ENCODE measurements at places on chromosomes 12 and 14. TPM values are rescaled to one million over a fixed set of nuclear protein-coding genes. Genes with fewer than 3 reads are reported as not detected.

DNA sequence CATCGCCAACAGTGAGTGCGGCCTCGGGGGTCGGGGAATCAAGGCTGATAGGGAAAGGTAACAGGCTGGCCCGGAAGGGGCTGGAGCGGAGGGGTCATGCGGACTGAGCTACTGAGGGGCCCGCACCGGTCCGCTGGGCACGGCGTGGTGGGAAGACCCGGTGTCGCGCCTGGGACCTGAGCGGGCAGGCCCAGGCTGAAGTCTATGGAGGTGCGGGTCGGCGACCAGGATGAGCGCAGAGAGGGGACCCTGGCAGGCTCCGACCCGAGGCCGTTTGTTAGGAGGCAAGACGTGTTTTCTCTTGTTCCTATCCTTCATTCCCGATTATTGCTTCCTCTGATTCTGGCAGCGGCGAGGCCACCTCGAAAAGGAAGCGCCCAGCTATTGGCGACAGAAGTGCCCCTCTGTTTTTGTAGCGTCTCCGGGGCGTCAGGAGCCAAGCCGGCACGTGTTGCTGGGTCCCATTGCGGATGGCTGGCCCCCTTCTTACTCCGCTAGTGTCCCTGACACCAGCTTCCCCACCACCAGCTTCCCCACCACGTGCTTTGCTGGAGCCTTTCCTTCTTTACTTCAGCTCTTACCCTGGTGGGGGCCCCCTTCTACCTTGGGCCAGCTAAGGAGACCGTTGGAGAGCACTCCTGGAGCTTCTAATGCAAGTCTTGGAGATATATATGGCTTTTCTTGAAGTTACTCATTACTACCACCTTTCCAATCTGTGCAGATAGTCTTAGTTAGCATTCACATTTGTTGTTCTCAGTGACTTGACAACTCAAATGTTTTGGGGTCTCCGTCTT lies 653 bp downstream of the PA2G4 start:
- ATAC-seq, result peak; percentile 11

- no peak for ATAC-seq
These were observed 128.3 kb downstream of the SLC35F4 start for GRCh38 chr14:57737598-57737997.

GRCh38 chr12:46101485-46101869 lies 111.1 kb upstream of the SCAF11 start:
- no peak for ATAC-seq

DNA sequence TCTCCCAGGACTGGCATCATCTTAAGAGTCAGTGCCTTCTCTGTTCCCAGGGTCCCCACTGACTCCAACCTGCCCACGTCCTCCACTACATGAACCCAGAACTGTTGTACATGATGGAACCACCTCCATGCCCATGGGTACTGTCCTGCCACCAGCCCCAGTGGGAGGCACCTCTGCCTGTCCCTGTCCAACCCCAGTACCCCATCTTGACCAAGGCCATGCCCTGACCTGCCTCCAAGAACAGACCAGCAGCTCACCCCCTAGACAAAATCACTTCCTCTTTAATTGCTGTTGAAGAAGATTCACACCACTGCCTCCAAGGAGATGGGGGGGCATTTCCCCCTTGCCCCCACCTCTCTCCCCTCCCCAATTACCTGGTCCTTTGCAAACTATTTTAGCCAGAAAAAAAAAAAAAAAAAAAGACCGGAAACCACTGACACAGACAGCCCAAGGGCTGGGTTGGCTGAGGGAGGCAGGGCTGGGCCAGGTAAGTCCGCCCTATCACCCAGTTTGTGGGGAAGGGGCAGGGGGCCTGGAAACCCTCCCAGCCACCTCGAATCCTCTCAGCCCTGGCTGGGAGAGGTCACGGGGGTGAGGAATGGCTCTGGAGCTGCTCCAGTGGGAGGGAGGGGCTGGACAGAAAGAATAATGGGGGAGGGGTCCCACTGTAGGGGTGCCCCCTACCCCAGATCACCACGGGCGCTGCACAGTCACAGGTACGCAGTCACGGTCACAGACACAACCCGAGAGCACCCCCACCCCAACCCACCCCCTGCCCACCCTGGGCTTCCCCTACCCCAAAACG lies 13.4 kb downstream of the AGAP2 start:
- ATAC-seq, result no peak

DNA sequence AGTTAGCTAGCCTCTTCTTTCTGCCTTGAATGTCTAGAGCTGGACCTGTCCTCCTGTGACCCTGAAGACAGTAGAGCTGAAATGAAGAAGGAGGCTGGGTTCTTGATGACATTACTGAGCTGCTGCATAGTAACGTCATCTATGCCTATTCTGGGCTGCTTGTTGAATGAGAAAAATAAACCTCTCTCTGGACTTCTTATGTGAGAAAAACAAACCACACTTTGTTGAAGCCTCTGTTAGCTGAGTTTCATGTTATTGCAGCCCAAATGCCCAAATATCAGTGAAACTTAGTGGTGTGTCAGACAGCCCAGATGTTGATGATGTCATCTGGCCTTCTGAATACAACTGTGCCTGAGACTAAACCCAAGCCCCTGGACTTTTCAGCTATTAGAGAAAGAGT lies 67.0 kb upstream of the MAX start:
- no peak for ATAC-seq

DNA sequence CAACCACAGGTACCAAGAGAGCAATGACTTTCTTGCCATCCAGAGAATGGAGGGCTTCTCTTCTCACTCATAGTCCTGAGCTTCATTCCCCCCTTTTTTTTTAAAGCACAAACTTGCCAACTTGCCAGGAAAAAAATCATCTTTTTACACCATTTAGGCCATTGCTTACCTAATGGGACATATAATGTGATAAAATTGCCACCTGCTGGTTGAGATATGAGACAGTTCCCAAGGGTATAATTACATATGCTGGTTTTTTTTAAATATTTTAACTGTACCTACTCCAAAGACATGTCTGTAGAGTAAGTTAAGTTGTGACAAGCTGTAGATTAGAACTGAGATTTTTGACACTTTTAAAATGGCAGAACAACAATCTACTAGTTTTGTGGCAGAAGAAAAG lies 519.1 kb upstream of the SEL1L start:
- ATAC-seq, result no peak

DNA sequence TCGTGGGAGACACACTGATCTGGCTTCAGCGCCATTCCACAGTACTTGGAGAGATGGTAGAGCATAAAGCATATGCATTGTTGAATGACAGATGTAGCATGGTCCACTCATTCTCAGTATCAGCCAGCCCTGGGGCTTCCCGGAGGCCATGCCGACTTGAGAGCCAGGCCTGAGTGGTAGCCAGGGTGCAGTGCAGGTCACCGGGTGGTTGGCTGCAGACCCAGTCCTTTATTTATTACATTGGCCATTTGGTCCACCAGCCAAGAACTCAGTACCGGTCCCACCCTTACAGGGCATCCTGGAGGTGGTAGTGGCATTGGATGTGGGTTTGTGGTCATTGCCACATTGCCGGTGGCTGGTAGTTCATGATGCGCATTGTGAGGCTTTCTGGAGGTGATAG lies 121.6 kb upstream of the RTL1 start:
- ATAC-seq, result no peak

GRCh38 chr12:20829919-20830318 lies 19.4 kb downstream of the SLCO1B3 start:
- no peak for ATAC-seq

GRCh38 chr12:113751513-113751912 lies 214.6 kb downstream of the RBM19 start:
- ATAC-seq, result no peak

- ATAC-seq, result no peak
These were observed 30.7 kb upstream of the ESR2 start for GRCh38 chr14:64324895-64325294.

GRCh38 chr12:47099610-47100009 lies 19.9 kb upstream of the AMIGO2 start:
- no peak for ATAC-seq

- no peak for ATAC-seq
These were observed 35.1 kb downstream of the NR1H4 start for GRCh38 chr12:100508751-100509150.

DNA sequence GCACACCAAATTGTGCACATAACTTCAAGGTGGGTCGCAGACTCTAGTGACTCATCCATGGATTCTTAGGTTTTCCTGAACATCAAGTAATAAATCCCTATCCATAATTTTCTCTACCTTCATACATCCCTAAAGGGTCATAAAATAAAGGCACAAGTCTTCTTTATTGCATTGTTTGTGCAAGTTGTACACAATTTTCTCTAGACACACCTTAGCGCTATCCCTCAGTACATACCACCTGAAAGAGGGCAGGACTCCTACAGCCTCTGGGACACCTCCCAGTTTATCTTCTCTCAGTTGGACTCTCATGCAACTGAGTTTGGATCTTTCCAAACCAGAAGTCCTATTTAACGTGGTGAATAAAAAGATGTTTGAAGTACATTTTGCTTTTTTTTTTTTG lies 168.5 kb upstream of the BMP4 start:
- no peak for ATAC-seq

DNA sequence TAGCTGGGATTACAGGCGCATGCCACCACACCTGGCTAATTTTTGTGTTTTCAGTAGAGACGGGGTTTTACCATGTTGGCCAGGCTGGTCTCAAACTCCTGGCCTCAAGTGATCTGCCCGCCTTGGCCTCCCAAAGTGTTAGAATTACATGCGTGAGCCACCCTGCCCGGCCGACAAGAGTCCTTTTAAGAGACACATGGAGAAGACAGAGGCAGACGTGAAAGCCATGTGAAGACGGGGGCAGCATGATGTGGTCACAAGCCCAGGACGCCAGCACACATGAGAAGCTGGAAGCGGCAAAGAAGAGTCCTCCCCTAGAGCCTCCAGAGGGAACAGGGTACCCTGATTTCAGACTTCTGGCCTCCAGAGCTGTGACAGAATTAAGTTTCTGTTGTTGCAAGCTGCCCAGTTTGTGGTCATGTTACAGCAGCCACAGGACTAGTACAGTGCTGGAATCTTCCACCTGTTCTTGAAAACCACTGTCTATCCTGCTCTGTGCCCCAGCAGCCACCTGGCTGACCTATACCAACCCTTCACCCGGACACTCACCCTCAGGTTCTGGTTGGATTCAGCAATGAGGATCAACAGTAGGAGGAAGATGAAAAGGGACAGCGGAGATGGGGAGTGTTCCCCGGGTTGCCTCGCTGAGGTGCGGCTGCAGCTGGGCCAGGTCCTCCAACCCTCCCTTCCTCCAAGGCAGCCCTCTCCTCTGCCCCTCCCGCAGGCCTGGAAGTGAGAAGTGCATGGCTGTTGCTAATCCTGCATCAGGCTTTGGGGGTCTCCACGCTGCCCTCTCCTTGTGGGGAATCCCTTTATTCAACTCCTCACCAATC lies 16.9 kb downstream of the VPS37B start:
- no peak for ATAC-seq

DNA sequence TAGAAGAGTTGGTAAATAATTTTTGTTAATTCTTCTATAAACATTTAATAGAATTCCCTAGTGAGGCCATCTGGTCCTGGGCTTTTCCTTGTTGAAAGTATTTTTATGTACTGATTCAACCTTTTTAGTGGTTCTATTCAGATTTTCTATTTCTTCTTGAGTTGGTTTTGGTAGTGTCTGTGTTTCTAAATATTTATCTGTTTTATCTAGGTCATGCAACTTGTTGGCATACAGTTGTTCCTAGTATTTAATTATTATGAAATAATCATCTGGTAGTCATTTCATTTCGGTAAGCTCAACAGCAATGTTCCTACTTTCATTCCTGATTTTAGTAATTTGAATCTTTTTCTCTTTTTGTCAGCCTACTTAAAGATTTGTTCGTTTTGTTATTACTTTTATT lies 234.1 kb upstream of the GARIN2 start:
- no peak for ATAC-seq

DNA sequence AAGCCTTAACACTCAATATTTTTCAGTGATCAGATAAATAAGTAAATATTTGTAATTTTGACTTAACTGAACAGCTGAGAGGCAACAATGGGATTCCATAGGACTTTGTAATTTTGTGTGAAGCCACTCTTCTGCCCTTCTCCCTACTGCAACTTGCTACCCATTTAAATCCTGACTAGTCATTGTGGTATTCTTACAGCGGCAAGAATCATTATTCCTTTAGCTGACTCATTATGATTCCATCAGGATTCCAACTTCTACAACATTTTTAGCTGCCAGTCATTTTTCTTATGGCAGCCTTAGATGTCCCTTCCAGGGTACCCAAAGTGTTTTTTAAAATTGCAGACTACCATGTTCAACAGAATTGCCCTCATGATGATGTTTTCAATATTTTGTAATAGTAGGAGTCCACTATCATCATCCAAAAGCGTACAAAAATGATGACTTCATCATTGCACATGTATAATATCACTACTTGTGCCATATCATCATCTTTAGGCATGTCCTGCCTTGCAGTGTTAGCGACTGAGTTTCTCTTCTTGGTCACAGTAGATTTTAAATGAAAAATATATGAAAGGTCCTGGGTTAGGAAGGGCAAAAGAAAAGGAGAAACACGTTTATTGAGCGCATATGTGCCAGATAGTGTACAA lies 5.1 kb upstream of the MAGOHB start:
- ATAC-seq, result no peak

DNA sequence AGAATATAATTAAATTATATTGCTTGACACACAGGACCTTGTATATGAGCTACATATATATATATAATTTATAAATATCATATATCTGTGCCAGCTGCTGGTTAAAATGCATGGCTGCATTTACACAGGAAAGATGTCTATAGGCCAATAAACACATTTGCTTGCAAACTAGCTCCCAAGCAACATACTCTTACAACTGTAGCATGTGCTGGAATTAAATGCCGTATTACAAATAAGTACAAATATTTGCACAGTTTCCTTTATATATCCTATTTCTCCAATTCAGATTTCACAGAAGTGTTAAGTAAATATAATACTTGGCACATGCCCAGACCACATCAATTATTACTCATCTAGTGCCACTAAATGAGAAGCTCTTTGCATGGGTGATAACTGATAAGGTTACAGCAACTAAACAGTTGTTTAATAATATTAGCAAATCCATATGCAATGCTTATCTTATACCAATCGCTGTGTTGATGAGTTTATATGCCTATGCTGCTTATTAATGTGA lies 66.7 kb upstream of the E2F7 start:
- ATAC-seq, result no peak

IKZF4 gene
- 6.1 TPM for total RNA-seq

C12orf56 gene
- total RNA-seq, result not detected

RNASE7 gene
- 0.14 TPM for total RNA-seq

BRMS1L gene
- total RNA-seq, result 9.5 TPM

RIC8B gene
- total RNA-seq, result 19.2 TPM

CCDC177 gene
- total RNA-seq, result 4.1 TPM

OTX2 gene
- not detected for total RNA-seq

FANCM gene
- total RNA-seq, result 2.8 TPM

PLBD1 gene
- total RNA-seq, result 16.5 TPM

FAM222A gene
- total RNA-seq, result 9.7 TPM

PLEKHH1 gene
- total RNA-seq, result 7.1 TPM
